RKO (cell line): ENCODE measurements at places on chromosomes 5 and 9.

DNA sequence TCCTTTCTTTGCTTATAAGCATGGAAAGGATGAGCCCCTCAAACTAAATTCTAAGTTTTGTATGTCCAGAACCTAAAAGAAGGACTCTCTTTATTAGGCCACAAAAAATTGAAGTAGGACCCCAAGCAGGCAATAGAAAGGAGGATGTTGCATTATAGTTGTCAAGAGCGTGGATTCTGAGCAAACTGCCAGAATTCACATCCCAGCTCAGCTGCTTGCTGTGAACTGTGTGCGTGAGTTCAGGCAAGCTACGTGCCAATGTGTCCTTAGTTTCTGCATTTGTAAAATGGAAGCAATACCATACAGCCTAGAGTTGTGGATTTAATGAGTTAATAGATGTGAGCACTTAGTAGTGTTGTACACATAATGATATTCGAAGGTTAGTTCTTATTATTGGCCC lies 70.6 kb upstream of the SLC44A1 start:
- DNase-seq = no peak

DNA sequence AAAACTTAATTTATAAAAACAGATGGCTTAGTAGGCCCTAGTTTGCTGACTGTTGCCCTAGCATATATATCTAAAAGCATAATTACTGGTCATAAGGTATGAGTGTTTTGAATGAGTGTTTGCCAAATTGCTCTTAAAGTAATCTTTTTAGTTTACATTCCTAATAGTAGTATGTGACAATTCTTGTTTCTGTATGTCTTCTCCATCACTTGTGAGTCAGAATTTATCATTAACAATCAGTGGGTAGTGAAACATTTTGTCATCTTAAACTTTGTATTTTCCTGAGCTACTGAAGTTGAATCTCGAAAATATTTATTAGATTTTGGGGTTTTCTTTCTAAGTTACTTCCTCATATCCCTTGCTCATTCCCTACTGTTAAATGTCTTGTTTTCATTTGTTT lies 49.6 kb downstream of the APC start:
- no peak for DNase-seq

DNA sequence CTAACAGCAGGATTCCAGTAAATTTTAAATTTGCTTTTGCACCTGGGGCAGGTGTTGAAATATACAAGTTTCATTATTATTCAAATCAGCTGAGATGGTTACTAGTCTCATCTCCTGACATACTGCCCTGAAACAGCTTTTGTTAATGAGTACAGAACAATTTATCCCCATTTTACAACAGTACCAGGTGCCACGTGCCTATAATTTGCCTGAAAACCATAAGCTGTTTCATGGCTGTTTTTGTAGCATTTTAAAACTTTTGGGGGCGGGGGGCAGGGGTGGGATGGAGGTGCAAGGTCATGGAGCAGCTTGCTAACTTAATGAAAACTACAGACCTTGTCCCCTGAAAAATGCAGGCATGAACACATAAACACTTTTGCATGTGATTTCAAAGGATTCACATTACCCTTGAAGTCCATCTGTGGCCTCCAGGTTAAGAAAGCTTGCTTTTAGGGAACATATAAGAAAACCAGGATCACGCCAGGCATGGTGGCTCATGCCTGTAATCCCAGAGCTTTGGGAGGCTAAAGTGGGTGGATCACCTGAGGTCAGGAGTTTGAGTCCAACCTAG lies 42.1 kb downstream of the TIMD4 start:
- DNase-seq = no peak

- no peak for DNase-seq
These were observed 101.7 kb upstream of the DAPK1 start for GRCh38 chr9:87395804-87396479.

GRCh38 chr9:137683262-137683864 lies 64.6 kb downstream of the EHMT1 start:
- DNase-seq = no peak

DNA sequence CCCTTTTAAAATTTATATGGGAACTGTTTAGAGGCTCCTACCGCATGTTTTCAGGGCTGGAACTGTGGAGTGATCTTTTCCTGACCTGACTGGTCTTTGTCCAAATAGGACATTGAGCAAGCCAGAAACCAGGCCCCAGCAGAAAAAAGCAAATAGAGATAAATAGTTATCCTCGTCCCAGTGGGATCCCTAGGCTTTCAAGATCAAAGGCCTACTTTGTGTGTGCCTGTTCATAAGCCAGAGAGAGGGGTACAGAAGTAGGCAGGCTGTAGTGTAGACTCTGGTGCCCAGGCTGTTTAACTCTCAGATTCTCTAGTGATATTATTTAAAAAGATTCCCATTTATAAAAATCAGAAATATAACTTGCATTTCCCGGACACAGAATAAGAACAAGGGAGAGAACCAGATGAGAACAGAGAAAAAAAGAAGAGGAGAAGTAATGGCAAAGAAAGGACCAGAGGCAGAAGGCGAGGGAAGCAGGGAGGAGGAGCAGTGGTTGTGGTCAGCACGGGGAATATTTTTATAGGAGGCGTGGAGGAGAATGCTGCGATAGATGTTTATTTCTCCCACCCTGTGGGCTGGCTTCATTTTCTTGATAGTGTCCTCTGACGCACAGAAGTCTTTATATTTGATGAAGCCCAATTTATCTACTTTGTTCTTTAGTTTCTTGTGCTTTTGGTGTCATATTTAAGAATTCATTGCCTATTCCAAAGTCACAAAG lies 101.2 kb downstream of the AOPEP start:
- no peak for DNase-seq

DNA sequence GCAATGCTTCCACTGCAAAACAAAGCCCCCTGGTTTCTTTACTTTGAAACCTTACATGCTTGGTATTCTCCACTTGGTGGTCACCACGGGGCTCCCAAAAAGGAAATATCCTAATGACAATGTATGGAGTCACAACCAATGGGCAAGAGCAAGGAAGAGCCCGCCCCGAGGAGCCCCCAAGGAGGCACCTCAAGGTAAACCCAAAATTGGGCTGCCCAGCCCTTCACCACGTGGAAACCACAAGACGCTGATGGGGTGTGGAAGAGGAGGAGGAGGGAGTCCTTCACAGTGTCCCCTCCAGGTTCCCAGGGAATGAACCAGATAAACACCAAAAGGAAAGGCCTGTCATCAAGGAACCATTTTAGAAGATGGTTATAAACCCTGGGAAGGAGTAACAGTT lies 3.8 kb downstream of the ROR2 start:
- DNase-seq = no peak

DNA sequence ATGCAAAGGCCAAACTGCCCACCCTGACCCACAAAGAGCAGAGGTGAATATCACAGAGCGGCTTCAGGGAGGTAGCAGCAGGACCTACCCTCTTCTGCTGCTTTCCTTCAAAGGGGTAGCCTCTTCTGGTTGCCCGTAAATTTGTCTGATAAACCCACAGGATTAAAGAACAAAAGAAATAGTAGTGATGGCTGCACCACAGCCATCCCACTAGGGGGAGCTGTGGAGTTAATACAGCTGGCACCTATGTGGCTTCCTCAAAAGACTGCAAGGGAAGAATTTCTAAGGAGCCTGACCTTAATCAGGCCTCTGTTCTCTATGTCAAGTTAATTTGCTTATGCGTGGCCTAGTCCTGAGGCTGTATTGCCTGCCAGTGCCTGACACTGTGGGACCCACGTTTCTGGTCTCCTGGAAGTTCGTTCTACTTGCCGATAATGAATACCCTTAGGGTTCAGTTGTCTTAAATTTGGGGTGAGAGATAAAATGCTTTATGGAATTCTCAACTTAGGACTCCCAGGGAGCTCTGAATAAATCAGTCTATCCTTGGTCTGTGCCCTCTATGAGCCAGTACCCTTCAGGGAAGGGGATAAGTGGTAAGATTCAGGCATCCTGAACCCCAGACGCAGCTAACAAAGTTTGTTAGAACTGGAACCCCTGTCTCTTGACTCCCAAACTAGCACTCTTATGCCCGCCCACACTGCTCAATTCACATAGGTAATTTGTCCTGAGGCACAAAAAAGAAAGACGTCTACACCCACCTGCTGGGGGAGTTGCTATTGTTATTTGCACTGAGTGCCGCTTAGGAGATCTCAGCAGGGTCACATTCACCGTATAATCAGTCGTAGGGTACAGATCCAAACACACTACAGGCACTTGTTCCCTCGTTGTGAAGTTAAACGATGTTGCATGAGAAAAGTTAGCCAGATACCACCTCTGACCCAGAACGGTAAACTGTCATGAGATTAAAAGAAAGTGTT lies 77.1 kb downstream of the SUSD1 start:
- peak; percentile 85 for DNase-seq

DNA sequence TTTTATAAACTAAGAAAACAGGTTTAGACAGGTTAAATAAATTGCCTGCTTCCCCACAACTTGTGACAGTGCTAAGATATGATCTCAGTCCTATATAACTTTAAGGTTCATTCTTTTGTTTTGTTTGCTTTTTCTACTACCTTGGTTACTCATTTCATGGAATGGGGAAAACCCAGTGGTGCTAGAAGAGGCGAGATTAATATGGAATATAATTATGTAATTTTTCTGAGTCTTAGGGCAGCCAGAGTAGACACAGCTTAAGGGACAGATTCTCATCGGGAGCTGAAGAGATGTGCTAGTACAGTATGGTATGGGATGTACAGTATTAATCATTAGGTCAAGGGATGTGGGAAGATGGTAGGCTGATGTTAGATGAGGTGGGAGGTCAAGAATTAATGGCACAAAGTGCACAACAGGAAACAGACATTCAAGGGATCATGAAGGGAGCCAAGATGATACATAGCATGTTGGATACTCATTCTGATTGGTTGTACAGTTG lies 6.2 kb downstream of the TRIM32 start:
- no peak for DNase-seq

- no peak for DNase-seq
These were observed 119.5 kb downstream of the SYK start for GRCh38 chr9:90921104-90921503.

DNA sequence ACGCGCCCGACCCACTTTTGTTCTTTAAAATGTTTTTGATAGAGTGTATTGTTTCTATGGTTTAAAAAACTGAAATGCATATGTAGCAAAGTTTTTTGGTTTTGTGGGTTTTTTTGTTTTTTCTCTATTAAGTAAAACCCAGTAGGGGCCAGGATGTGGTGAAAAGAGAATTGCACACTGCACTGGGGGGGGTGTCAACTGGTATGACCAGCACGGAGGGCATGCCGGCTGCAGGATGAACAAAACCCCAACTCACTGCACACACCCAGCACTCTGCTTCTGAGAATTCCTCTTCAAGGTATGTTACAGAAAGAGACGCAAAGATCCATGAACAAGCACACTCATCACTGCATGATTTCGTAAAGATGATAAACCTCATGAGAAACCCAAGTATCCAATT lies 75.0 kb downstream of the STK10 start:
- DNase-seq = no peak

- no peak for DNase-seq
These were observed 45.3 kb upstream of the FCN1 start for GRCh38 chr9:134962973-134963364.

DNA sequence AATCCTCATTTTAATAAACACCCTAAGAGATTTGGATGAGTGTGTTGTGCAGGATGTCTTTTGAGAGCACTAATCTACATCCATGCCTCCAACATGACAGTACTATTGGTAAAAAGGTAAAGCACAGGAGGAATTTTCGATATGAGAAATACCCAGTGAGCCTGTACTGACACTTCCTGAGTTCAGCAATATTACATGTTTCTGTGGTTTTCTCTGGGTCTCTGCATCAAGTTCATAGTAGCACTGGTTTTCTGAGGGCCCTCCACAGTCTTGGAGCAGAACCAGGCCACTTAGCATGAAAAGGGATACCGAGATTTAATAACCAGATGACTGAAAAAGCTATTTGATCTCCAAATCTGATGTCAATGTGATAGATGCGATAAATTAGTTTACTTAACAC lies 524.1 kb downstream of the TMEM38B start:
- DNase-seq = no peak

DNA sequence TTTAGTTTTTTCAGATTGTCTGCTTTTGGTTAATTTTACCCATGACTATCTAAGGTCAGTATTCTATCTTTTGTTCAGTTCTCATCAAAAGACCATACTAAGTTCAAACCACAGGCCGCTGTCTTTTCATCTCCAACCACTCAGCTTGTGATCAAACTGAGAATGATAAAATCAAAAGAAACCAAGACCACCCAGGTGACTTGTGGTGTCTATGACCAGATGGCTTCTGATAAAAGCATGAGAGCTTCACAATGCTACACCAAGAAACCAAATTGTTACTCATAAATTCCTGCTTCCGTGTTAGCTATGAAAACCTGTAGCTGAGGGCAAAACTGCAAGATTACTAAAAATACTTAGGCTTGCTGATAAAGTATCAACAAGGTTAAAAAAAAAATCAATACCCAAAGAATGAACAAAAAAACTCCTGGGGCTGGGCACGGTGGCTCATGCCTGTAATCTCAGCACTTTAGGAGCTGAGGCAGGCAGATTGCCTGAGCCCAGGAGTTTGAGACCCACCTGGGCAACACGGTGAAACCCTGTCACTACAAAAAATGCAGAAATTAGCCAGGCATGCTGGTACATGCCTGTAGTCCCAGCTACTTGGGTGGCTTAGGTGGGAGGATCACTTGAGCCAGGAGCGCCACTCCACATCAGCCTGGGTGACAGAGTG lies 25.8 kb upstream of the GPX8 start:
- no peak for DNase-seq

- DNase-seq = no peak
These were observed 66.6 kb upstream of the IFNK start for GRCh38 chr9:27457445-27457844.
